Tracheal epithelial cell (primary cell): ENCODE measurements at places on chromosomes 7 and 10. TPM values are rescaled to one million over a fixed set of nuclear protein-coding genes. Genes with fewer than 3 reads are reported as not detected.

Gene C10orf67
- total RNA-seq: not detected in 2 replicates

Gene PTPRZ1
- total RNA-seq: 2.7 and 7.2 TPM in 2 replicates

Gene HYAL4
- total RNA-seq: under 0.01 TPM in 1 of 2 replicates, not detected in the other

Gene EGR2
- under 0.01 TPM in 1 of 2 replicates, not detected in the other for total RNA-seq

Gene ODAD2
- total RNA-seq: 0.96 TPM in 1 of 2 replicates, not detected in the other

Gene RGS10
- total RNA-seq: 37.9 and 55.9 TPM in 2 replicates

Gene SH3PXD2A
- 13.0 and 16.6 TPM in 2 replicates for total RNA-seq

Gene CXCL12
- total RNA-seq: 0.48 TPM in 1 of 2 replicates, not detected in the other

Gene SPDYE2B
- total RNA-seq: not detected in 2 replicates
